H1 (cell line): ENCODE measurements at places on chromosomes 12 and 14. TPM values are rescaled to one million over a fixed set of nuclear protein-coding genes. Genes with fewer than 3 reads are reported as not detected.

The TSPAN11 gene
- 7.3 and 8.2 TPM in 2 replicates for polyA plus RNA-seq

The FZD10 gene
- 0.11 and 0.36 TPM in 2 replicates for polyA plus RNA-seq

DNA sequence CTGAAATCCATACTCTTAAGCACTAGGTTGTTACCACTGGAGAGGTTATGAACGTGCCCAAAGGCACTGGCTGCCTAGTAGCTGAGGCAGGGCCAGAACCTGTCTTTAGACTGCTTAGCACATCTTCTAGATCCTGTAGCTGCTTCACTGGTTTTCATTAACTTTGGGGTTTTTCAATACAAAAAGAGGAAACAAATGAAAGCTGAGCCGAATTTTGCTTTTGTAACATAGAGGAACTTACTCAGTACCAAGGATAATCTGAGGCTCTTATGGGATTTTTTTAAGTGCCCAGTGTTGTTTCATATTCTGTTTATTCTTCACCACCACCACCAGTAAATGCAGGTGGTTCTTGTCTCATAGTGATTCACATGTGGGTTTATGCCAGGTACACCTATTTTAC is 396.1 kb downstream of the RAD51B start:
- no peak for DNase-seq

DNA sequence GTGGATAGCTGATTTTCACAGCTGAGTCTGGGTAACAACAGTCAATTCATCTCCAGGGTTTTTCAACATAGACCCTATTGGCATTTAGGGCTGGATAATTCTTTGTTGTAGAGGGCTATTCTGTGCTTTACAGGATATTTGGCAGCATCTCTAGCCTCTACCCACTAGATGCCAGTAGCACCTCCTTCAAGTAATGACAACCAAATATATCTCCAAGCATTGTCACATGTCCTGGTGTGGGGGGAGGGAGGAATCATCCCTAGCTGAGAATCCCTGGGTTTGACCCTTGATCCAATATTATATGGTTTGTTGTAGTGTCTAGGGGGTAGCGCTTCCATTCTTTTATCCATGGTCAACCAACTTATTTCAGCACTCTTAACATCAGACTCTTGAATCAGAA is 157.2 kb downstream of the ANO4 start:
- no peak for DNase-seq

GRCh38 chr12:90512518-90512917 is 442.5 kb downstream of the CCER1 start:
- DNase-seq = no peak
